HEK293T (cell line): ENCODE measurements at places on chromosomes 3 and 15.

- no peak for DNase-seq
These were observed 287.5 kb downstream of the PTPRG start for GRCh38 chr3:61848885-61849284.

DNA sequence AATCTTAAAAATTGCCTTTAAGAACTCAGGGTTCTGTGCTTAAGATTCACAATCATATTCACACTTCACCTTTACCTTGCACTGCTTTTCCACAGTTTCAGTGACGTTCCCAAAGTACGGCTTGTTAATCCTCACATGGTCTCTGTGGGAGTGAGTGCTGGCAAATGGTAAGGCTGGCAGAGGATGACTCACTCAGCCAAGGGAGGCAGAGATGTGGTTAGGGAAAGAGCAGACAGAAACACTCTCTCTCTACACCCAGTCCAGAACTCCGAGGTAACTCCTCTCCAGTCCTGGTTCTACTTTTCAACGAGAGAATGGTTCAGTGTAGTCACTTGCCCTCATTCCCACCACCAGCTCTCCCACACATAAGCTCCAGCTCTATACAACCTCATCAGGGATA is 33.1 kb downstream of the RASGRP1 start:
- no peak for DNase-seq

GRCh38 chr3:46897829-46898320 is 20.4 kb downstream of the PTH1R start:
- no peak for DNase-seq

DNA sequence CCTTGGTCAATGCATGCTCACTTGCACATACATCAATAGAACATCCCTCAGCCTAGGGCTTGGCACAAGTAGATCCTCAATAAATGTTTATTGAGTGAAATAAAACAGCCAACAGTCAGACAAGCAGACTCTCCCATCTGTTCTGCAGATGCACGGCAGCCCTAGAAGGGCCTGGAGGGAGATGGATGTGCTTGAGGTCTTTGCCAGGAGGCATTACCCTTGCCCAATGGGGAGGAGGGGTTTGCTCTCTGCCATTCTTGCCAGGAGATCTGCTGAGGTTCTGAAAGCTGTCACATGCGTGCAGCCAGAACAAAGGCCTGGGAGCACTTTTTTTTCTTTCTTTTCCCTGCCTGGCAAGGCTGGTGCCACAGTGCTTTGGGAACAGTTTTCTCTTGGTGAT is 349.3 kb upstream of the THRB start:
- DNase-seq = no peak

- DNase-seq = no peak
These were observed 123.2 kb upstream of the BNIP2 start for GRCh38 chr15:59812250-59812870.

DNA sequence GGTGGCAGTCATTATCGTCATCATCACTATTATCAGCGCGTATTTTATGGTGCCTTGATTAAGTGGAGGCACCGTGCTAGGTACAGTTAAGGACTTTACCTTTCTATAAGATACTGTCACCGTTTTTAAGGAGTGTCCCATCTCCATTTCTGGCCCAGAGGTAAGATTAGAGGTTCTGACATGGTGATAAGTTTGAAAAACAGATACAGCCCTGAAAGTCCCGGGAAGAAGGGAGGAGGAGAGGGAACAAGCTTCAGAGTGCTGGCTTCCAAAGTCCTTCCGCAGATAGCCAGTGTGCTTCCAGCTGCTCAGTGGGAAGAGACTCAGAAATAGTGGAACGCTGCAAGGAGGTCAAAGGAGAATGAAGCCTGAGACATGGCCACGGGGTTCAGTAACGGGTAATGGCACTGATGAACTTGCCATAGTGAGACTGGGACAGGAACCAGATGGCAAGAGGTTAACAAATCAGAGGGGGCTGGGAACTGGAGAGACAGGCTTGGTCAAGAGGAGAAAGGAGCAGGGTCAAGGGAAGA is 9.1 kb upstream of the TM4SF4 start:
- DNase-seq = no peak

DNA sequence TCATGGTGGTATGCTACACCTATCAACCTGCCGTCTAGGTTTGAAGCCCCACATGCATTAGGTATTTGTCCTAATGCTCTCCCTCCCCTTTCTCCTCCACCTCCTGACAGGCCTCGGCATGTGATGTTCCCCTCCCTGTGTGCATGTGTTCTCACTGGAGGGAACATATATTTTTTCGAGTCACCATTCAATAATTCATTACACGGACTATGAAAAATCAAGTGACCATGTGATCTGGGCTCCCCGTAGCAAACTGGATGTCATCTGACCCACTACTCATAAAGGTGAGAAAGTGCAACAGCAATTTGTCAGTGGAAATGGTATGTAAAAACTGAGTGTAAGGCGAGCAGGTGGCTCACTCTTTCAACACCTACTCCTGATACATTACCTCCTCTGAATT is 224.3 kb upstream of the RASGRP1 start:
- no peak for DNase-seq

DNA sequence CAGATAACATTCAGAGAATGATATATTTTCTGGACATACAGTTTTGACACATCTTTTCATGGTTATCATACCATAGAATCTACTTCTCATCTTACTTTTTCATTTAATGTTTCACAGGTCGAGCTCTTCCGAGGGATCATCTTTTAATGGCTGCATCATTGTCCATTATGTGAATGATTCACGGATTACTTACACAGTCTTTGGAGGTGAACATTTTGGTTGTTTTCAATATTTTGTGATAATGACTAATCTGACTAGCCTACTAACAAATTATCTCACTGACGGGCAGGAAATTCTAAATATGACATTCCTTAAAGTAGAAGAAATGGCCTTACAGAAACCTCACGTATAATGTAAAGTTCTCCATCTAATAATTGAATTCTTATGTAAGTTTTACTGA is 209.1 kb upstream of the STRIT1 start:
- DNase-seq = no peak

GRCh38 chr3:141083836-141084649 is 32.9 kb downstream of the SPSB4 start:
- no peak for DNase-seq

GRCh38 chr3:109339197-109339596 is 1.9 kb upstream of the DPPA4 start:
- no peak for DNase-seq
